ENCODE measurements at places on chromosomes 5 and 9.

GRCh38 chr5:99133921-99134320 is 205.1 kb upstream of the CHD1 start:
- no peak overlapping the region for H3K4me3 ChIP-seq
- H3K27me3 ChIP-seq: peaks cover 15% of the 10 kb centered on the region
- no peaks in the 10 kb centered on the region for H3K4me1 ChIP-seq
- ATAC-seq: no peak

DNA sequence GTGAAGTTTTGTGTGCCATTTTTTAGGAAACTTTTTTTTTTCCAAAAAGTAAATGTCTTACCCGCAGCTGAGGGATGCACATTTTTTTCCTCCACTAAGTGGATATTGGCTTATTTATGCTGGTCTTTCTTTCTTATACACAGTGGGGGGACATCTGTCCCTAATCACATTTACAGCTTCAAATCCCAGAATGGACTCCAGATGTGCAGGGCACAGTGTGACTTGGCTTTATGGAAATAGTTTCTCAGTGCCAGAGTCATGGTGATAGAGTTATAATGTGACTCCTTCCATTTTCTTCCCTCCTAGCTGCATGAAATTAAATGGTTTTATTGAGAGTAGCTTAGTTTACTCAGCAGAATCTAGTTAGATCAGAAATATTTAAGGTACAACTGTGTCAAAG is 66.5 kb downstream of the SV2C start:
- H3K36me3 ChIP-seq: no peaks in the 10 kb centered on the region
- ATAC-seq: no peak
- H3K4me1 ChIP-seq: no peaks in the 10 kb centered on the region
- peaks cover 23% of the 10 kb centered on the region for H3K27me3 ChIP-seq

GRCh38 chr9:68731857-68732256 is 26.8 kb downstream of the PIP5K1B start:
- no peaks in the 10 kb centered on the region for H3K27me3 ChIP-seq
- H3K4me3 ChIP-seq: no peak overlapping the region
- H3K36me3 ChIP-seq: peaks cover 49% of the 10 kb centered on the region
- no peak for ATAC-seq

DNA sequence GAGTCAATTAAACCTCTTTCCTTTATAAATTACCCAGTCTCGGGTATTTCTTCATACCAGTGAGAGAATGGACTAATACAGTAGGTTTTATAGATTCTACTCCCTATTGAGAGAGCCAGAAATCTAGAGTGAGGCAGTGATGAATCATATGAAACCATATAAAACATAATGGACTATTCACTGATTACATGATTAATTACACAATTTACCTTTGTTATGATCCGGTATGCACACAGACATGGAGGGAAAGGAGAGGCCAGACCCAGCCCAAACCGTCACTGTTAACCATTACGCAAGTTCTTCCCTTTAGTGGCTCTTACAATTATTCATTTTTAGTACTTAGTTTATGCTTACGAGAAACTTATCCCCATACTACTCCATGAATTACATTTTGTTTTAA is 205.0 kb downstream of the DNAH5 start:
- no peaks in the 10 kb centered on the region for H3K27me3 ChIP-seq
- no peak overlapping the region for H3K4me3 ChIP-seq
- ATAC-seq: no peak
- H3K27ac ChIP-seq: no peak overlapping the region
- H3K36me3 ChIP-seq: no peaks in the 10 kb centered on the region

DNA sequence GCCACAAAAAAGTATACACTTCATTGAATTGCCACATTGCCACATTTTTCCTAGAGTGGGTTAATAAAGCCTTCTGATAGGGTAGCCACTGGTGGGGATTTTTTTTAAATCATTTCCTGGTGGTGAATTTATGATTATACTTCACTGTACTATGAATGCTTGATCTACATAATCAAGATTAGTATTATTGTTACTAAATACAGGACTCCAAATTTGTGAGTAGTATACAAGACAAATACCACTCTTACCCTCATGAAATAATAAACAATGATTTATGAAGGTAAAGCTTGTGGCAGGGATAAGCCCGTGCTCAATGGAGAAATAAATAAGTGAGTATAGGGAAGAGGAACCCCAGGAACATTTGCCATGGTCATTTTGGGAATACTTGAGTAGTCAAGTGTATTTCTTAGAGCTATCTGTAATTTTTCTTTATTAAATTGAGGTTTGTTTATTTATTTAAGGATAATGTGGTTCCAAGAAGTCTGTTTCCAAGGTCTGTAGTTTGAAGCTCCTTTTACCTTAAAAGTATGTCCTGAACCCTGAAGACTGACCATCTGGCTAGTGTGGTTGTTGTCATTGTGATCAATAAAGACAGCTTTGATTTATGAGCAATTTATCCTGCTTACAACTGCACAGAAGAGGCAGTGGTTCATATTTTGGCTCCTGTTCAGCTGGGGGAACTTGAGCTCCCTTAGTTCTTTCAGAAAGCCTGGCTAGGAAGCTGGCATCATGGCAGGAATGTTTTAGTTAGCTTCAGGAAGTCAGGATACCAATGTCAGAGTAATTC is 118.6 kb downstream of the ZSWIM6 start:
- ATAC-seq: no peak
- no peak overlapping the region for H3K4me3 ChIP-seq
- H3K27me3 ChIP-seq: no peaks in the 10 kb centered on the region
- H3K36me3 ChIP-seq: peaks cover 23% of the 10 kb centered on the region

DNA sequence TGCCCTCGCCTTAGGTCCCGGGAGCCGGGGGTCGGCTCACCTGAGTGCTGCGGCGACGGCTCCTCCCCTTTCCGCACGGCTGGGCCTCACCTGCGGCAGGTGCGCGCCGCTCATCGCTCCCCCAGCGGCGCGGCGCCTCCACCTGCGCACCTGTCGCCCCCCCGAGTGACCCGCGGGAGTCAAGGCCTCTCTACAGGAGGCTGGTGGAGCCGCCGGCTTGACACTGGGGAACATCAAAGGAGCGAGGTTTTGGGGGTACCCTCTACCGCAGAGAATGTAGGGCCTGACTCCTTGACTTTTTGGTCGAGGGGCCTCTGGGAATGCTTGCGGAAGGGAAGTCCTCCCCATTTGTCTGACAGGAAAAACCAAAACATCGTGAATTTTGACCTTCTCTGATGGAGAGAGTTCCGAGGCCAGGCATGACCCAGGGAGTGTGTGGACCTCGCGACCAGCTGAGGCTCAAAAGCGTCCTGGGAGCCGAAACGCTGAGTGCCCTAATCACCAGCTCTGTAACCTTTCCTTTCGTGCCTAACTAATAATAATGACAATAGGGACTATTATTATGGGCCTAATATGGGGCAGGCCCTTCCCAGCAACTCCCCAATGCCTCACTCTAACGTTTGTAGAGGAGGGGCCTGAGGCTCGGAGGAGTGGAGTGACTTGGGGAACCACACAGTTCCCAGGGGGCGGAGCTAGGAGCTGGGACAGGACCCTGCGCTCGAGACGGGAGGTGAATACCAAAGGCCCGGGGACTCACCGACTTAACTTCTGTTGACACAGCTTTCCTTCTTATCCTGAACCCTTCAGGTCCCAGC is 714 bp upstream of the IER5L start:
- H3K27me3 ChIP-seq: peaks cover 30% of the 10 kb centered on the region
- no peak overlapping the region for H3K27ac ChIP-seq
- ATAC-seq: no peak
- no peak overlapping the region for H3K4me3 ChIP-seq

GRCh38 chr5:79075646-79076426 is 6.3 kb downstream of the BHMT2 start:
- ATAC-seq: no peak
- no peak overlapping the region for H3K4me3 ChIP-seq
- H3K27me3 ChIP-seq: peaks cover 28% of the 10 kb centered on the region
- no peaks in the 10 kb centered on the region for H3K4me1 ChIP-seq

GRCh38 chr5:104347119-104347708 is 784.6 kb upstream of the NUDT12 start:
- no peak overlapping the region for H3K27ac ChIP-seq
- H3K36me3 ChIP-seq: no peaks in the 10 kb centered on the region
- no peaks in the 10 kb centered on the region for H3K4me1 ChIP-seq
- no peak for ATAC-seq
- H3K4me3 ChIP-seq: no peak overlapping the region

DNA sequence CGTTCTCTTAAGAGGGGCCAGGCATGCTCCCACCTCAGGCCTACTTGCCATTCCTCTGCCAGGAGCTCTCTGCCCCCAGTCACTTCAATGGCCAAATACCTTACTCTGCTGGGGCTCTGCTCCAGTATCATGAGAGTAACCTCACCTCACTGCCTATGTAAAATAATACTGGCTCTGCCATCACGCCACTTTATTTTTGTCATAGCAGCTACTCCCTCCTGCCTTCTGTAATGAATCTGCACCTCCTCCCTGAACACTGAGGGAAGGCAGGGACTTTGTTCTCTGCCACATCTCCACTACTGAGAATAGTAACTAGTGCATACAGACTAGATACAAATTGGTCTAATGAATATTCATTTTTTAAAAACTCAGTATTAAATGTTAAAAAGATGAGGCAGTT is 33.8 kb downstream of the MACROH2A1 start:
- peaks cover 67% of the 10 kb centered on the region for H3K36me3 ChIP-seq
- H3K27ac ChIP-seq: no peak overlapping the region
- no peak for ATAC-seq
- no peak overlapping the region for H3K4me3 ChIP-seq
- no peaks in the 10 kb centered on the region for H3K27me3 ChIP-seq

DNA sequence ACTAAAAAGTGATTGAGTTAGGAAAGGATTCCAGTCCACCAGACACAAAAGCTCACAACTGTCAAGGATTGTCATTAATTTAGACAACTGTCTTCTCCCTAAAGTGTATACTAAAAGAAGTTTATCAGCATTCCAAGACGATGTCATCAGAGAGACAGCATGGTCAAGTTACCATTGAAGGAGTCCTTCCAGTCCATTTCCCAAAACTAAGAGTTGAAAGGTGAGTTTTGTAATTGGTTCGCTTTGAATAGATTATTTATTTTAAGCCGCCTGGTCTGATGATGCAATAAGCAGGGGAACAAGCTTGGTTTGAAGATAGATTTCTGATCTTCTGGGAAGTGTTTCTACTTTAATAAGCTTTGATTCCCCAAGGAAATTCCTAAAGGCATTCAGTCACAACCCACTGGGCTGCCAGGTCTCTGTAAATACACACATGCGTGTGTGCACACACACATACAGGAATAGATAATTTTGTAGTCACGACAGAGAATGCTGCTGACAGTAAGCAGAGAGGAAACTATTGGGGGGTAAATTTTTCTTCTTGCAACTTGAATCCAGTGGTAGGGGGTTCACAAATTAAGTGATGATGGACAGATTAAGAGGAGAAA is 234.8 kb downstream of the PIK3R1 start:
- H3K4me1 ChIP-seq: no peaks in the 10 kb centered on the region
- H3K36me3 ChIP-seq: no peaks in the 10 kb centered on the region
- no peak overlapping the region for H3K27ac ChIP-seq
- H3K4me3 ChIP-seq: no peak overlapping the region
- ATAC-seq: no peak
- H3K27me3 ChIP-seq: peaks cover 10% of the 10 kb centered on the region

- H3K36me3 ChIP-seq: no peaks in the 10 kb centered on the region
- peaks cover 6% of the 10 kb centered on the region for H3K27me3 ChIP-seq
- no peak overlapping the region for H3K4me3 ChIP-seq
- H3K4me1 ChIP-seq: peaks cover 6% of the 10 kb centered on the region
- no peak overlapping the region for H3K27ac ChIP-seq
Observed at GRCh38 chr5:178259623-178260536, 27.3 kb upstream of the PHYKPL start.

- peak; percentile 44 for ATAC-seq
- H3K36me3 ChIP-seq: no peaks in the 10 kb centered on the region
- H3K27me3 ChIP-seq: no peaks in the 10 kb centered on the region
- H3K4me3 ChIP-seq: peak overlapping the region; percentile 86
Observed at GRCh38 chr5:142110046-142110531, 1.5 kb downstream of the NDFIP1 start.

- H3K4me3 ChIP-seq: no peak overlapping the region
- H3K4me1 ChIP-seq: no peaks in the 10 kb centered on the region
- no peak overlapping the region for H3K27ac ChIP-seq
- no peaks in the 10 kb centered on the region for H3K36me3 ChIP-seq
Observed at GRCh38 chr5:64653766-64654560, 36.3 kb upstream of the SHISAL2B start.

DNA sequence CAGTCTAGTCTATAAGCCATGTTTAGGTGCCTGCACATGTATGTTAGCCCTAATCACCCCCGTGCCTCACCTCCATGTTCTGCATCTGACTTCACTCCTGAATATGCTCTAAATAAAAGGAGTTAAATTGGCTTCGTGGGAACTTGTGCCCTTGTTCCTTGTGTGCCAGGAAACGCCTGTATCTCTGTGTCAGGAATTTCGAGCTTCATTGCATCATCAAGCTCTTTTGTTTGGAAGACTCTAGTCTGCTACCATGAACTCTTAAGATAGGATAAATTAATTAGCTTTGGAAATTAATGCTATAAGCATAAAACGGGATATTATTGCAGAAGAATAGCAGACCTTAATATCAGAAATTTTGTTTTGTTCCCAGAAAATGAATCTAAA is 99.2 kb downstream of the ADCY2 start:
- H3K36me3 ChIP-seq: no peaks in the 10 kb centered on the region
- ATAC-seq: no peak
- H3K4me1 ChIP-seq: no peaks in the 10 kb centered on the region
- no peak overlapping the region for H3K4me3 ChIP-seq

GRCh38 chr9:18575686-18576085 is 101.7 kb downstream of the ADAMTSL1 start:
- no peaks in the 10 kb centered on the region for H3K4me1 ChIP-seq
- H3K4me3 ChIP-seq: no peak overlapping the region
- no peaks in the 10 kb centered on the region for H3K36me3 ChIP-seq

DNA sequence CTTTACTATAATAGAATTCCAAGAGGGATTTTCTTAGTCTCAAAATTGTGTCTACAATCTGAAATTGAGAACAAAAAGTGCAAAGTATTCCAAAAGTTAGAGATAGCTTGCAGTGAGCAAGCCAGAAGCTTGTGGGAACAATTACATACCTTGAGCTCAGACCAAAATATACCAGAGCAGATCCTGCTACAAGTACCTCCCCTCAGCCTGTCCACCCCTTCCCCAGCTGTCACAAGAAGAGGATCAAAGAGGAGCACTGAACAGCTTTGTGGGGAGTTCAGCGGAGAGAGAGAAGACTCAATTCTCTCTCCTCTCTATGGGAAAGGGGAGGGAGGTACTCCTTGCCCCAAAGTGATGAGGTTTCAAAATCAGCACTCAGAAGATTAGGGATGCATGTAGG is 869.2 kb upstream of the DMAC1 start:
- no peaks in the 10 kb centered on the region for H3K36me3 ChIP-seq
- H3K4me1 ChIP-seq: no peaks in the 10 kb centered on the region
- ATAC-seq: no peak
- H3K27me3 ChIP-seq: no peaks in the 10 kb centered on the region
- no peak overlapping the region for H3K27ac ChIP-seq
- no peak overlapping the region for H3K4me3 ChIP-seq

- H3K27ac ChIP-seq: no peak overlapping the region
- peaks cover 13% of the 10 kb centered on the region for H3K36me3 ChIP-seq
Observed at GRCh38 chr5:107948377-107948776, 277.6 kb upstream of the EFNA5 start.

- peaks cover 15% of the 10 kb centered on the region for H3K4me1 ChIP-seq
- H3K4me3 ChIP-seq: peak overlapping the region; percentile 43
- peaks cover 62% of the 10 kb centered on the region for H3K27me3 ChIP-seq
- ATAC-seq: no peak
Observed at GRCh38 chr5:122312591-122313406, 762 bp downstream of the SNCAIP start.

- no peaks in the 10 kb centered on the region for H3K27me3 ChIP-seq
- no peak overlapping the region for H3K4me3 ChIP-seq
- no peak overlapping the region for H3K27ac ChIP-seq
- H3K4me1 ChIP-seq: peaks cover 65% of the 10 kb centered on the region
Observed at GRCh38 chr9:6426117-6426516, 13.1 kb downstream of the UHRF2 start.

All from stimulated activated memory B cell treated with anti-CD40 and anti-IgM and Interleukin-4, amounts not matched to agents 10 μg/mL and 1 μg/mL and 100 μg/mL, for 72 hours (primary cell).